ENCODE measurements at places on chromosomes 13 and 19.
A peak's percentile ranks its signal among the peaks of the same experiment; 100 is the strongest.

DNA sequence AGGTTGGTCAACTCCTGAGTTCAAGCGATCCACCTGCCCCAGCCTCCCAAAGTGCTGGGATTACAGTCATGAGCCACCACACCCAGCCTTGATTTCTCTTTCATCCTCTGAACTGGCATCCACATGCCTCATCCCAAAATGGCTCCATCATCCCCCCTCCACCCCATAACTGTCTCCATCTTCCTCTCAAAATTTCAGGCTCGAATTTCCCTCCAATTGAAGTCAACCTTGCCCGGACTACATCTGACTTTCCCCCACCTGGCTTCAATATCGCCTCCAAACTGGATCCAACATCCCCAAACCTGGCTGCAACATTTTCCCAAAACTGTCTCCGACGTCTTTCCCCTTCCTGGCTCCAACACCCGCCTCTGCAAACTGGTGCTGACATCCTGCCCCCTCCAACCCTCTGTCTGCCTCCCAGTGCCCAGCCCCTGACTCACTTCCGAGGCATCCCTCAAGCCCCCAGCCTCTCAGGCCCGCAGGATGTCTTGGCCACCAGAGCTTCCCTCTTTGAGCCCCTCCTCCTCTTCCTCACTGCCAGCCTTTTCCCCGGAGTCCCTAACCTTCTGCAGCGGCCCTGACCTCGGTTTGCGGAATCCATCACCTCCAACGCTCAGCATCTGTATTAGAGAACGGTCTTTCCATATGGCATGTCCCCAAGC lies 943 bp downstream of the EXOC3L2 start:
- DNase-seq = no peak

DNA sequence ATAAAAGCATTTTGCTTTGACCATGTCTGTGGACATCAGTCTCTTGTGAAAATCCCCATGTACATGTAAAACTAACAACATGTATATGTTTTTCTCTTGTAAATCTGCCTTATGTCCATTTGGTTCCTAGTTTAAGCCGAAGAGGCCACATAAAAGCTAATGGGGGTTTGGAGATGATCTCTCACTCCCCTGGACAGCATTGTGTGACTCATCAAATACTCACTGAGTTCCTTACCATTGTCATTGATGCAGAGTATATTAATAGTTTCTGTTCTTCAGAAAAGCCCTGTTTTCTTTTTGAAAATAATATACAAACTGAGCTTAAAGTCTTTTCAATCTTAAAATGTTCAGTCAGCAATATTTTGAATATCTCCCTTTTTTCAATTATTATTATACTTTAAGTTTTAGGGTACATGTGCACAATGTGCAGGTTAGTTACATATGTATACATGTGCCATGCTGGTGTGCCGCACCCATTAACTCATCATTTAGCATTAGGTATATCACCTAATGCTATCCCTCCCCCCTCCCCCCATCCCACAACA lies 536.7 kb upstream of the HTR2A start:
- DNase-seq = no peak

GRCh38 chr19:18851673-18852325 lies 20.0 kb downstream of the UPF1 start:
- no peak for DNase-seq

DNA sequence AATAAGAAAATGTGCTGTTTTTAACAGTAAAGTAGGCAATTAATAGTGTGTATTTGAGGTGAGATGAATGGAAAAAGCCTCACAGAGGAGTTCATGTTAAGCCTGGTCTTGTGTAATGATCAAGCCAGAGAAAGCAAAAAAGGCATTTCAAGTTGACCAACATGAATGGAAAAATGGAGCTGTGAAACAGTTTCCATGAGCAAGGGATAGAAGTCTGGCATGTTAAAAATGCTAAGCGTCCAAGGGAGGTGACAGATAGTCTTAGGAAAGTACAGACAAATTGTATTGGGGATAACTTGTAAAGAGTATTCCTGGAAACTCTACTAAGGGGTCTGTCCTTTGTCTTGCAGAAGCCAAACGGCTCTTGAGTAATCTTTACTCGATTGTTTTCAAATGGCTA lies 506.8 kb upstream of the ATXN8OS start:
- no peak for DNase-seq

- no peak for DNase-seq
These were observed 18.3 kb downstream of the GPC6 start for GRCh38 chr13:93244918-93245280.

DNA sequence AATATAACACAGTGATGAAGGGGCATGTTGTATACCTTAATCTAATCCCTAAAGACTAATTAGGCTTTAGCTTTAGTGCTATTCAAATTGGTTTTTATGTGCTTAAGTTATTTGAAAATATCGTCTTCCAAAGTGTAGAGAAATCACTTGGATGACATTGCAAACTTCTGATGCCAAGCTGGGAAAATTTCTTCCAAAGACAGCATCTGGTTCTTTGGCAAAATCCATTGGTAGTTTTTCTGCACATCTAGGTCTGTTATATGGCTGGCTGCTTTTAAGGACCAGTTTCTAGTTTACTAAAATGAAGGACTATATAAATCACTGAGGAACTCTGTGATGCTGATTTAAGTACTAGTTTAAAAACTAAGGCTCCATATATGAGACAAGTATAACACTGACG lies 2362.3 kb downstream of the PCDH9 start:
- no peak for DNase-seq

DNA sequence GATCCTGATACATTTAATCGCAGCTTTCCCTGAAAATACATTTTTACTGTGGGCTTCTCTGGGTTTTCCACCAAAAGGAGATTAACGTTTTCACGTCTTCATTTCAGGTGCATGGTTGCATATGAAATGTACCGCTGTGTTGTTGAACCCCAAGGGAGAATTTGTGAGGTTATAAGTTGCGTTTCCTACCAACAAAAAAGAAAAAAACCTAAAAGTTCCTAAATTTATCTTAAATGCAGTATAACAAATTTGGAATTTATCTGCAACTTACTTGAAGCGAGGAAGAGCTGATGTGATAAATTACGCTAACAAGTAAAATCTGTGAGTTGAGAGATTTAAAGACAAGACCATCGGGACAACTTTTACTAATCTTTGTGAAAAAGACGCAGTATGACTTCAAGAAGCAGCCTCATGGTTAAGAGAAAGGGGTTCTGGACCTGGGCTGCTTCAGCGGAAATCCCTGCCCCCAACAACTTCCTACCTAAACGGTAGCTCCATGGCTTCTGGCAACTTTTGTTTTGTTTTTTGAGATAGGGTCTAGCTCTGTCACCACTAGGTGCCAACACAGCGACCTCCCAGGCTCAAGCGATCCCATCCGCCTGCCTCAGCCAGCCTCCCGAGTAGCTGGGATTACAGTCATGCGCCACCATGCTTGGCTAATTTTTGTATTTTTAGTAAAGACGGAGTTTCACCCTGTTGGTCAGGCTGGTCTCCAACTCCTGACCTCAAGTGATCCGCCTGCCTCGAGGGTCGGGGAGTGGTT lies 958 bp upstream of the OBI1 start:
- no peak for DNase-seq

DNA sequence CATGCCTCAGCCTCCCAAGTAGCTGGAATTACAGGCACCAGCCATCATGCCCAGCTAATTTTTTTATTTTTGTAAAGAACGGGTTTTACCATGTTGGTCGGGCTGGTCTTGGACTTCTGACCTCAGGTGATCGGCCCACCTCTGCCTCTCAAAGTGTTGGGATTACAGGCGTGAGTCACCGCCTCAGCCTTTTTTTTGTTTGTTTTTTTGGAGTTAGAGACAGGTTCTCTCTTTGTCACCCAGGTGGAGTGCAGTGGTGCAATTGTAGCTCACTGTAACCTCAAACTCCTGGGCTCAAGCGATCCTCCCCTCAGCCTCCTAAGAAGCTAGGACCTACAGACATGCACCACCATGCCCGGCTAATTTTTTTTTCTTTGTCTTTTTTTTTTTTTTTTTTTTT lies 15.6 kb upstream of the NOTCH3 start:
- no peak for DNase-seq

DNA sequence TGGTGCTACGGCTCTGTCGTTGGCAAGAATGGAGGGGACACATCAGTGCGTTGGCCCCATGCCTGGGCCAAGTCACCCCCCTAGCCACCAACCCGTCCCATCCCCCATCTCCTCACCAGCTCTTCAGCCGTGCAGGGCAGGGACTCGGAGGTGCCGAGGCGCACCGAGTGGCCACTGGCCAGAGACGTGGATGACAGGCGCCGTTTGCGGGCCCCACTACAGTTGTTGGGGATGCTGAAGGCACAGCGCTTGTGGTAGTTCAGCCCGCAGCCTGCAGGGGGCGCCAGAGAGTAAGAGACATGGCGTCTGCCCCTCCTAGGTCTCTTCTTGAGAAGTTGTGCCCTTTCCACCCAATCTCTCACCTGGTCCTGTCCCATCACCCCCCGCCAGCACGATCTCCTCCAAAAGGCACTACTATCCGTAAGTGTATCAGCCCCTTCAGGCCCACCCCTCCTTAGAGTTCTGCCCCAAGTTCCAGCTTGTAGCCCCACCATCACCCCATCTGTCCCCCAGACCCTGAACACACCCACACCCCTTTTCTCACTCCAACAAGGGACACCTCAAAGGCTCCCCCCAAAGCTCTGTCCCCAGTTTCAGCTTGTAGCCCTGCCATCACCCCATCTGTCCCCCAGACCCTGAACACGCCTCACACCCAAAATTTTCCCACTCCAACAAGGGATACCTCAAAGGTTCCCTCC lies 12.4 kb downstream of the PRKD2 start:
- DNase-seq = no peak

GRCh38 chr19:11138601-11139300 lies 16.8 kb downstream of the SPC24 start:
- peak; percentile 68 for DNase-seq

DNA sequence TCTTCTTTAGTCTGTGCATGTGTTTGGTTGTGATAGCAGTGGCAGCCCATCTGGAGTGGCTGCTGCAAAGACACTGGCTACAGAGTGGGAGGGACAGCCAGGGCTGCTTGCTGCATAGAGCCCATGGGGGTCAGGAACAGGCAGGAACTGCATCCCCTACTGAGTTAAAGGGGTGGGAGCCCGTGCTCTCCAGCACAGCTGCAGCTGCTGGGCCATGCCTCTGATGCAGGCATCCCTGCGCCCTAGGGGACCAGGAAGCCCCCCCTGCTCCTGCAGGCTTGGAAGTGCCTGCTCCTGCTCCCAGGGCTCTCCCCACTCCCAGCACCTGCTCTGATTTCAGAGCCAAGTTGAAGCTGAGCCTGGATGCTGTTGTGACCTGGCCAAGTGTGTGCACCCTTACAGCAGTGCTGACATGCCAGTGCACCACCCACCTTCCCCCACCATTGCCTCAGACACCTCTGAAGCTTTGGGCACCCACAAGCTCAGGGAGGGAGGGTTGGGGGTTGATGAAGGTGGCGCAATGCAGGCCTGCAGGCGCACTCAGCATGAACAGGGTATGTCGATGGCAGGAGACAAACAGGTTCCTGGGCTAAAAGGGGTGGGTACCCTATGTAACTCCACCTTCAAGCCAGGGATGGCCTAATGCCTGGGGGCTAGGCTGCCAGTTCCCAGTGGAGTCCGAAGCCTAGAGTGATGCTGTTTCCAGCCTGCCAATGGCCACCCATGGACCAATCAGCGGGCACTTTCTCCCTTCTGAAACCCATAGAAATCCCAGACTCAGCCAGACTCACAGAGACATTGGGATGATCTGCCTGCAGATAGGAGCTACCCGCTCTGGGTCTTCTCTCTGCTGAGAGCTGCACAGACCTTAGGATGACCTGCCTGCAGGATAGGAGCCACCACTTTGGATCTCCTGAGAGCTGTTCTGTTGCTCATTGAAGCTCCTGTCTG lies 919.9 kb upstream of the MIR17HG start:
- no peak for DNase-seq

DNA sequence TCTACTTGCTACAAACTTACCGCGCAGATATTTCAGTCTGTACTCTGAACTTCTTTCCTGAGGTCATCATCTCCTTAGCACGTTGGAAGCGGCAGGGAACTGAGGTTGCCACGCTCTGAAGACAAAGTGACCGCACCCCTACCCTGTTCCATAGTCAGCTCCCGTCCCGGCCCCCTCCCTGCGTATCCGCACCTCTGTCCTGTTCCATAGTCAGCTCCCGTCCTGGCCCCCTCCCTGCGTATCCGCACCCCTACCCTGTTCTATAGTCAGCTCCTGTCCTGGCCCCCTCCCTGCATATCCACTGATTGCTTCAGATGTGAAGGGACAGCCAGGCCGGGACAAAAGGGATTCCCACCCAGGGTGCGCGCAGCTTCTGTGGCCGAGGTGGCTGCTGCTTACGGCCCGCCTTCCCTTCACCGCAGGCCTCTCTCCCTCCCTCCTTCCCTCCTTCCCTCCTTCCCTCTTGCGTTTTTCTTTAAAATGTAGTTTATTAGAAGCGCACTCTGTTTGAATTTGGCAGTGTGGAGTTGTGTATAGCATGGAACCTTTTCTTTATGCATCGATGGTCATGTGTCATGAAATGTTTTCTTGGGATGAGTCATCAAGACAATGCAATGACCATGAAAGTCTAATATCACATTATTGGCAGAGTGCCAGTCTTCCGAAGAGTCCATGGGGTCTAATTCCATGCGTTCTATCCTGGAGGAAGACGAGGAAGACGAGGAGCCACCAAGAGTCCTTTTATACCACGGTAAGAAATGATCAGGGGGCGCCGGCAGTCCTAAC lies 21.9 kb upstream of the NDUFS7 start:
- DNase-seq = peak; percentile 29

DNA sequence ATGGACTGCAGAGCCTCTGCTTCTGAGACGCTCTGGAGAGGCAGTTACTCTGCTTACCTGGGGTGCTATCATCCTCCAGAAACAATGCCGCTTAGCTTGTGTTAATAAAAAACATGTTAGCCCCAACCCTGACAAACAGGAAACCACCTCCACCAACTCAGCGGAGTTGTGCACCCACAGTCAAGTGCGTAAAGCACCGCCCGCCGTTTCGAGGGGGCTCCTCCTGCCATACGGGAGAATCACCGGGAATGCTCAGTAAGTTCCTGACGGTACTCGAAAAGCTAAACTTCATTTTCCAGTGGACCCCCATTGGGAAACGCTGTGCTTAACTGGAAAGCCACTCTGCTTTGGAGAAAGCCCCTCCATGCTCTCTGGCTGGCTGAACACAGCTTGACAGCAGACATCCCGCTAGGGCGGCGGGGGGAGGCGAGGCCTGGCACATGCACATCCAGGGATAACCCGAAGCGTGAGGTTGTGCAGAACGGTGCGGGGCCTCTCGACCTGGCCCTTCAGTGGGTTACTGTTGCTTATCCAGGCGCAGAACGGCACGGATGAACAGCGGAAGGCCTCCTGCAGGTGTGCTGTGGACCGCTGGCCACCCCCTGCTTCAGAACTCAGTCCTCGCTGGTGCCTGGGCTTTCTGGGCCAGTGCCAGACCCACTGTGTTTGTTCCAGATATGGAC lies 17.1 kb downstream of the GAS6 start:
- DNase-seq = no peak

DNA sequence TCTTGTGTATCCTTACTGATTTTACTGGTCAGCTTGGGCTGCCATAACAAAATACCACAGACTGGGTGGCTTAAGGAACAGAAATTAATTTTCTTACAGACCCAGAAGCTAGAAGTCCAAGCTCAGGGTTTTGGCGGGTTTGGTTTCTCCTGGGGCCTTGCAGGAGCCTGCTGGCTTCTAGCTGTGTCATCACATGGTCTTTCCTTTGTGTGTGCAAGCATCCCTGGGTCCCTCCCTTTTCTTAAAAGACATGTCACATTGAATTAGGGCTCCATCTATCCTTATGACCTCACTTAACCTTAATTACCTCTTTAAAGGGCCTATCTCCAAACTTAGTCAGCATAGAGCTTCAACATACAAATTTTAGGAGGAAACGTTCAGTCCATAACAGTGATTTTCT lies 23.4 kb downstream of the UBAC2 start:
- no peak for DNase-seq
